Testis (tissue), 5 donors: ENCODE measurements at places on chromosomes 2 and 18.

- no peak for DNase-seq
Measured at GRCh38 chr18:67513280-67513679, 3.2 kb downstream of the DSEL start.

- DNase-seq: no peak
Measured at GRCh38 chr2:104140361-104140760, 713.6 kb upstream of the POU3F3 start.

DNA sequence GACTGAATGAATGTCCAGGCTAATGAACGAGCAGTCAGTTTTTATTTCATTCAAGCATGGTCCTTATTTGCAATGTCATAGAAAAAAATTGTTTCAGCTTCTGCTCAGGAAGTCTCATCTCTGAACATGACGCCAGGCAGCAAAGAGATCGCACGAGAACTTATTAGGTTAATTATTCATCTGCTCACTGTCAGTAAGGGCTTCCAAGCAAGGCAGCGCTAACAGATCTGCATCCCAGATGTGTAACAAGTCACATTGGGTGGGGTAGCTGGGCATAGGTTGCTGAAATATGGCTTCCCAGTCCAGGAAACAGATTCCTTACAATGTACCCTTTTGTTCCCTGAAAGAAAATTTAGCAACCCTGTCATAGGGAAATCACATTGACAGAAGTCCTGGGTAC is 63.5 kb downstream of the ANKRD44 start:
- no peak for DNase-seq

DNA sequence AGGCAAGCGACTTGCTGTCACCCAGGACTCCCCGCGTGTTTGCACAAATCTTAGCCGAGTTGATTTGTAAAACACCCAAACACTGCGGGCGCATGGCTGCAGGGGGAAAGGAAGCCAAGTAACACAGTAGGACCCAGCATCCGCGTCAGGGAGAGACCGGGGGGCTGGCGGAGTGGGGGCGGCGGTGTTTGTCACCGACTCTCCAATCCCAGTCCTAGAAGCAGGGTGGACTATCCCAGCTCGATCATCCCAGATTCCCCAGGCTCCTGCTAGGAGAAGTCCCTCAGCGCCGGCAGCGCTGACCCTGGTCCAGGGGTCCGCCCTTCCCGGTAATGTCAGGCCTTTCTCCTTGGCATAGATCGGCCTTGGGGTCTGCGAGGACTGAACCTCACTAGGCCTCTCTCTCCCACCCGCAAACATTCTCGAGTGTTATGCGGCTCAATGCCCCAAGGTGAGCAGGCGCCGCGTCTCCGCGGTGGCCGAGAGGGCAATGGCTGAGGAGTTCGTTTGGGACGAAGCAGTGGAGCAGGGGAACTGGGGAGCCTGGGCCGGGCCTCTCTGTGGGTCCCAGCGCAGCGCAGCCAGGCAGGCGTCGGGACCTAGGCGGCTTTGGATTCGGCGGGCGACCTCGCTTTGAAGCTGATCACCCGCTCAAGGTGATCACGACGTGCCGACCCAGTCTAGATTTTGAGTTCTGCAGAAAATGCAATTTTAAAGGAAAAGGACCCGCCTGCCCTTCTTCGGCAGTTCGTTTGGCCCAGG is 1.5 kb upstream of the GDF7 start:
- no peak for DNase-seq

DNA sequence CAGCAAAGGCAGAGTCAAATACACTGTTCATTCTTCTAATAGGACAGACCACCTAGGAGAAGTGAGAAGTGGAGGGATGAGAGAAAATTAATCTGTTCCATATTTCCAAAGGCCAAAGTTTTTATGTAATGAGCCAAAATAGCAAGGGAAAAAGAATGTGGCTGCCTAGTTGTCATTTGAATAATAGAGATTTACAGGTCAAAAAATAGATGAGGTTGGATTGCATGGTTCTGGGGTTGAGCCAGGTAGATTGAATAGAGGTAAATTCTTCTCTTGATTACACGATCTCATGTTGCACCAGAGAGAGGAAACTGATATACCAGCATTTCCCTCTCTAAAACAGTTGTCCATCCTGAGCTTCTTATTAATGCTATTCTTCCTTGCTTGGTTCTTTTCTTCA is 325.8 kb downstream of the CCDC178 start:
- no peak for DNase-seq

DNA sequence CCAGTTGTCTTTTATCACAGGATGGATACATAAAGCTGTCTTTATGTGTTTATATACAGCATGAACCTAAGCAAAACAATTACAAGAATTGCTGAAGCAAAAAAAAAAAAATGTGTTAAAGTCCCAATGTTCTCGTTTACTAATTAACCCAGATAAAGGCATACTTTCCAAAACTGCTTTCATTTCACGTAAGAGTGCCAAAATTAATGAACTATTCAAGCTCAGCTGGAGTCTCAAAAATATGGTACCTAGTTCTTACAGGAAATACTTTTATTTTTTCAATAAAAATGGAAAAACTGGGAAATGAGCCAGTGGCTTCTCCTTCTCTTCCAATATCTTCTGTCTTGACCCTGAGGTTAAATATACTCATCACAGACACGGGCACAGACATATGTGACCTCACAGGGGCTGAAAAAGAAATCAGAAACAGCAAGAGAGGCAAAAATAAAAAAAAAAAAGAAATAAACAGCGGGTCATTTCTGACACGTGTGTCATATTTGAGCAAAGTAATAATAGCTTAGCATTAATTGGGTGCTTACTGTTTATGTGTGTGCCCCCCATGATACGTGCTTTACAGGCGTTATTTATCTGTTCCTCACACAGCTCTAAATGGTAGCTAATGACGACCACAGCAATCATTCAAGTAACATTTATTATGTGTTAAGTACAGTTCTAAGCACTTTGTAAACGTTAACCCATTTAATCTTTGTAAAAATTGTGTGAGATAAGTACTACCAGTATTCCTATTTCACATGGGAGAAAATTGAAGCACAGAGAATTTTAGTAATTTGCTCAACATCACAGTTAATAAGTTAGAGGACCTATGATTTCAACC is 158.0 kb upstream of the MMADHC start:
- DNase-seq: no peak

DNA sequence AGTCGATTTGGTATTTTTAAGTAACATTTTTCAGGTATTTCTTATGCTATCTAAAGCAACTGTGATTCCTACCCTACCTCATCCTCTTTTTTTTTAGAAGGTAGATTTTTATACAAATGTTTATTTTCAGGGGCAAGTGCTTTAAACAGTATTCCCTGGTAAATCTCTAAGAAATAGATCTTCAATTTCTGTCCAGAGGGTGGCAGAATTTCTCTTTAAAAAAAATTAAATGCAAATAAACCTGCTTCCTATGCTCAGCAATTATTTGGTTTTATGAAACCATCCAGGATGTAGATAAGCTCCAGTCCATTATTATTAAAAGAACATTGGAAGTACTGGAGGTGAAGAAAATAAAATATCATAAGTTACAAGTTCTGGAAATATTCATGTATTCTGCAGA is 191.9 kb downstream of the MYO3B start:
- DNase-seq: no peak
